ENCODE measurements at places on chromosomes 7 and 10. TPM values are rescaled to one million over a fixed set of nuclear protein-coding genes. Genes with fewer than 3 reads are reported as not detected.

LIPJ gene
- 0.07 TPM for total RNA-seq

AP1S1 gene
- 22.7 TPM for total RNA-seq

CHRM2 gene
- total RNA-seq, result not detected

GRK5 gene
- 21.3 TPM for total RNA-seq

- no peak for DNase-seq
These were observed 84.1 kb upstream of the KMT2E start for GRCh38 chr7:104929921-104930320.

DNA sequence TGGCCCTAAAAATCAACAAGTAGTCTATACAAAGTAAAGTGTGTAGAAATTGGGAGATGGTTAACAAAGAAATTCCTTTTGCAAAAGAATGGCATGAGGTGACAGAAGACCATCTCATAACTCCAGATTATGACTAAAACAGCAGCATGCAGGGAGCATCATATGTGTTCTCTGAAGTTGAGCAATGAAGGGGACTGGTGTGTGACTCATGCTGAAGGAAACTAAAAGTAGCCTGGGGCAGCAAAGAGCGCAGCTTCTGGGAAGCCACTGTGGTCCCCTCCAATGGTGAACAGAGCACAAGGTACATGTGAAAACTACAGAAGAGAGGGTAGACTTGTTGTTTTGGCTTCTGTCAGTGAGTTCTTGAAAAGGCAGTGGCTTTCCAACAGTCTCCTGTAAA, 133.4 kb downstream of the MACC1 start:
- DNase-seq, result no peak

DNA sequence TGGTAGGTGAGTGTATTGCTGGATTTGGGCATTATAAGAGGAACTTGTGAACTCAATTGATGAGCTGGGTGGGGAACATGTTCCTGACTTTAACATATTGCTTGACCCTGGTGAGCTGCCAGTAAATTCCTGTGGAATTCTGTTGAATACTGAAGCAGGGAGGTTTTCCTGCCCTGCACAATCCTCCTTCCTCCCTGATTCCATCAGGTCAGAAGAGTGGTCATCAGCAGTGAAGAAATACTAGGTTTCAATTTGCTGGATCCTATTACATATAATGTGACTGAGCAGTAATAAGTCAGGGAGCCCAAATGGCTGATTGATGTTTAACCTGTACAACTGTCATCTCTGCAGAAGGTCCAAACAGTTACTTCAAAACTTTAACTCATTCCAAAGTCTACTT, 581.2 kb downstream of the SUGCT start:
- no peak for DNase-seq

GRCh38 chr10:30784524-30784896, 155.0 kb upstream of the LYZL2 start:
- DNase-seq, result no peak

GRCh38 chr10:22853906-22854447, 73.9 kb upstream of the ARMC3 start:
- no peak for DNase-seq

DNA sequence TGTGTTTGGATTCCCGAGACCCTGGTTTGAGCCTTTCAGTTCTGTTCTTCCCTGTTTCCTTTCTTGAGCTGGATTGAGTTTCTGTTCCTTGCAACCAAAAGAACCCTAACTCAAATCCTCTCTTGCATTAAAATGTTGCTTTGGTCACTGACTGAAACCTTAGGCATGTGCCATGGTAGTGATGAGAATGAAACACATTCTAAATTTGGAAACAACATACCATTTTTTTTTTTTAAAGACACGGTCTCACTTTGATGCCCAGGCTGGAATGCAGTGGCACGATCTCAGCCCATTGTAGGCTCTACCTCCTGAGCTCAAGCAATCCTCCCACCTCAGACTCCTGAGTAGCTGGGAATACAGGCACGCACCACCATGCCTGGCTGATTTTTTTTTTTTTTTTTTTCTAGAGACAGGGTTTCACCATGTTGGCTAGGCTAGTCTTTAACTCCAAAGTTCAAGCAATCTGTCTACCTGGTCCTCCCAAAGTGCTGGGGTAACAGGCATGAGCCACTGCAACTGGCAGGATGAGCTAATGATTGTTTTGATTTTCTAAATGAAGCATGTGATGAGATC, 8.4 kb downstream of the THAP5 start:
- DNase-seq, result no peak
